ENCODE measurements at places on chromosomes 16 and 17. TPM values are rescaled to one million over a fixed set of nuclear protein-coding genes. Genes with fewer than 3 reads are reported as not detected.

Gene SPNS3
- not detected for total RNA-seq

Gene PRAC1
- total RNA-seq, result not detected

Gene TBC1D3K
- not detected for total RNA-seq

Gene SCGB1C2
- not detected for total RNA-seq

Gene LDHD
- 38.0 TPM for total RNA-seq

Data from gastrocnemius medialis (tissue), 4 donors.